ENCODE measurements at places on chromosomes 2 and 18.

DNA sequence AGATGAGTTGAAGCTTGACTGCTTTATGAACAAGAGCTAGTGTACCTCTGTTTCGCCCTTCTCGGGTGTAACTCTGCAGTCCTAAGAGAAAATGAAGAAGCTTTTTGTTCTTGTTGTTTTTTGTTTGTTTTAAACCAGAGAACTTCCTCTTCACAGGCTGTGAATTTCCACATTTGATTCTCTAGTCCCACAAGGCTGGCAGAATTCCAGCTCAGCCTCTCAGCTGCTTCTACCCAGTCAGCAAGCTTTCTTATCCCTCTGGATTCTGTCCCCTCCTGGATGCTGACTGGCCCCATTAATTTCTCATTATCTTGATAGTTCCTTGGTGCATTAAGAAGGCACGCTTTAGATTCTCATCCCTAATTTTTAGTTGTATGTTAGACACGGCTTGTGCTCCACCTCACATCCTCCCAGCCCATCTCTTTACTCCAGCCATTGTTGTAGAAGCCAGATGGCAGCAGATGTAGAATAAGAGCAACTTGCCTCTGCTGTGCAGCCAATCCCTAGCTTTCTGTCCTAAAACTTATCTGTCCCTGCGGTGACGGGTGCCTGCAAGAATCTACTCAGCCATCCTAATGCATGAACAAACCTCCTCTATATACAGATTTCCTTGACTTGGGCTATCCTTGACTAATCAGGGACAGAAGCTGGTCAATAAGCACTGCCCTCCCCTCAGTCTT, 12.3 kb upstream of the RESP18 start:
- DNase-seq = no peak

DNA sequence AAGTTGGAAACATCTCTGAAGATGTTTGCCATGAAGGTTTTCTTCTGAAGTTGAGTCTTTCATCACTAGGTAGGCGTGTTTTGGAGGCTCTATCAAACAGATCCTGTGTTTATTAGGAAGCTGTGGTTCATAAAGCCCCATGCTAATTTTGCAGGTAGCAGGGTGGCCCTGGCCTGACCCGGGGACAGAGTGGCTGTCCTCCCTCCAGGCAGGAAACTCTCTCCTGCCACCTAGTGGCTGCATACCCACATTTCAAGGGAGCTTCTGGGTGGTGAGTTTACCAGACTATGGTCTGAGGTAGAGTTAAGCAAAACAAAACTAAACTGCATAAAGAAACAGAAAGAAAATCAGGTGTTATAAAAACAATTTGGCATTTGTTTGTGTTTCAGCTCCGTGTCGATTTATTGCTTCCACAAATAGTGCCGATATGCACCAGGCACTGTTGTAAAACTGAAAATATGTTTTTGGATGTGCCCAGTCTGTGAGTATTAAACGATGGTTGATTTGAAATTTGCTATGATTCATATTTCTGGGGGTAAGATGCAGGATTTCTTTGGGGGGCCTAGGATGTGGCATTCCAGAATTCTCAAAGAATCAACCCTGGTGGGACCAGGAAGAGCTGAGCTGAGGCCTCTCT, 26.0 kb upstream of the IL37 start:
- DNase-seq = peak; percentile 24

GRCh38 chr2:141766225-141766624, 364.6 kb downstream of the LRP1B start:
- no peak for DNase-seq

GRCh38 chr18:2515908-2516625, 55.2 kb downstream of the METTL4 start:
- no peak for DNase-seq

- DNase-seq = no peak
Observed at GRCh38 chr2:169114056-169114455, 44.7 kb downstream of the DHRS9 start.

GRCh38 chr2:221203125-221203524, 369.0 kb downstream of the EPHA4 start:
- DNase-seq = no peak

- DNase-seq = no peak
Observed at GRCh38 chr2:112782234-112782799, 2.0 kb downstream of the IL1A start.

DNA sequence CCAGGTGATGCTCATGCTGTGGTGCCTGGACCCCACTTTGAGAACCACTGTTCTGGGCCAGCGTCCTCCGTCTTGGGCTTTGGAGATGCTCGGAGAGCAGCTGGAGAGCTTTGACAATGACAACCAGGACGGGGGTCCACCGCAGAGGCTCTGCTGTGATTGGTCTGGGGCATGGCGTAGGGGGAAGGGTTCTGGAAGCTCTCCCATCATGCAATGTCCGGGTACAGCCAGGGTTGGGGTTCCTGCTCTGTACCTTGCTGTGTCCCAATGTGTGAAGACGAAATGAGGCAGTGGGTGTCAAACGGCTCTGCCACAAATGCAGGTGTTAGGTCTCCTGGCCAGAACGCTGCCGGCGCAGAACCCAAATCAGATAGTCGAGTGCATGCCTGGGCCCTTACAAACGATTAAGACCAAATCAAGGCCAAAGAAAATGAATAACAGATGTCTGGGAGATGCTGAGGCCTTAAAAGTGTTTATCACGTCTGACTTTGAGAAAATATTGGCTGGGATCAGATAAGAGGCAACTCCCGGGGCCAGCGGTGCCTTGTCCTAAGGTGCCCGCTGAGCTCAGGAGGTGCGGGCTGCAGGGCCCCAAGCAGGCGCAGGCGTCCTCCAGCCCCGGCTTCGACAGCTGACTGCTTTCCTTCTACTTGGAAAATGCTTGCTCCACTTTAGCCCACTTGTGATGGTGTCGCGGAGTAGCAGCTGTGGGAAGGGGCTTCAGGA, 117.2 kb downstream of the VAPA start:
- no peak for DNase-seq

DNA sequence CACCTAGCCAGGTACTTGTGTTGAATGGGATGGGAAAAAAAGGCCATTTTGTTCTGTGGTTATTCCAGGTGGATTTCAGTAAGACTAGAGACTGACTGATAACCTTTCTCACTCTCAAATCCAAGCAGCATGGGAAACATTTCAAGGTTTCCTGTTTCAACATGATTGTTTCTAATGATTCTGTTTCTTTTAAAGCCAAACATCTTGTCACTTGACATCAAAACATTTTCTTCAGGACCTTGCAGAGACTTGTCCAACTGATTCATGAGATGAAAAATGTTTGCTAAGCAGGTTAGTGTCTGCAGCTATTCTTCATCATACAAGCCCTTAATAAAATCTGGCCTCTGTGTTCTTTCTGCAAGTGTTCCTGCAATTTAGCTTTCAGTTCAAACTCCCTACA, 456.5 kb upstream of the CWC22 start:
- no peak for DNase-seq

DNA sequence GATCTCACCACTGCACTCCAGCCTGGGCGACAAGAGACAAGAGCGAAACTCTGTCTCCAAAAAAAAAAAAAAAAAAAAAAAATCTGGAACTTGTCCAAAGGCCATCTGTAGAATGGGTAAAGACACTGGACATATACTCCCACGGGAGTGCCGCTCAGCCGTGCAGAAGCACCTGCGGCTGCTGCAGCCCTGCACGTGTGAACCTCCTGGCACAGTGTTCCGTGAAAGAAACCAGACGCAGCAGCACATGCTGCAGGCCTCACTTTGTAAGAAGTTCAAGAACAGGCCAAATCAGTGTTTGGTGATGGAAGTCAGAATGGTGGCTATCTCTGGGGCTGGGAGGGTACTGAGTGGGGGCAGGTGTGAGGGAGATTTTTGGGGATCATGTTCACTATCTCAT, 6.5 kb downstream of the CHRND start:
- no peak for DNase-seq

- DNase-seq = no peak
Observed at GRCh38 chr2:237806334-237806733, 7.8 kb downstream of the RBM44 start.

- DNase-seq = no peak
Observed at GRCh38 chr2:176132205-176133171, 3.0 kb downstream of the HOXD8 start.

DNA sequence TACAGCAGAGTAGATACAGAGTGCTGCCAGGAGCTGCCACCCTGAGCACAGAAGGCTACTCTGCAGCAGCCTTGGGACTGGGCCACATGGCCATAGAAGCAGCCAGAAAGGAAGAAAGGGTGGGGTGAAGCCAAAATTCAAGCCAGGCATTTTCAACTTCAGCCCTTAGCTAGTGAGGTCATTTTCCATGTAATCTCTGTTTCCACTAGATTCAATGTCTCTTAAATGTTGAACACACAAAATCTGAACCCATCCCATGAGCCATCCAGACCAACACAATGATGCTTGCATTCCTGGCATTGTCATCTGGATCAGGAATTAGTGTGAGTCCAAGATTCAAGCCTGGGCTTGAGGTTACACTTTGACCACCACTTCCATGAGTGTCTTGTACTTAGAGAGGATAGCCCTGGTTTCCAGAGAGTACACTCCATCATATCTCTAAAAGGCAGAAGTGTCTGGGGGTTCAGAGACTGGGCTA, 243.6 kb downstream of the OSR1 start:
- DNase-seq = no peak

DNA sequence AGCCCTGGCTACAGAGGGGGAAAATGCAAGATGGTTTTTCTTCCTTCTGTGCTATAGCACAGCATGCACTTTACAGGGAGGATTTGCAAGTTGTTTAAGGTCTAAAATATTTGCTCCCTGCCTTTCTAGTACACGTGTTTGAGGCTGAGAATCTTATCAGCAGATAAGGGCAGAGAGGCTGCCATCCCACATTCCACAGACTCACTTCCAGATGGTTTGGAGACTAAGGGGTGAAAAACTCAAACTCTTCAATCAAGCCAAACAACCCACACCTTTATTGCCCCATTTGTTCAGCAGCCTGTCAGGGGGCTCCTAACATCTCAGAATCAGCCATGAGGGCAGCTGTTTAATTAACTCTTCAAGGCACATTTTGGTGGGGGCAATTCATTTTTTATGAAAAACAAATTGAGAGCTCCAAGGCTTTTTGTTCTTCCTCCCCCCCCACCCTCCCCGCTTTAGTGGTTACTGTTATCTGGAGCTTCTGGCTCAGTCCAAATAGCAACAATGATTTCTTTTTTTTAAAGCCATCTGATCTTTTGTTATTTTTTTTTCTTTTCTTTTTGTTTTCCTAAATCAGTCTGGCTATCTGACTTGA, 242.6 kb upstream of the NT5C1B start:
- no peak for DNase-seq

DNA sequence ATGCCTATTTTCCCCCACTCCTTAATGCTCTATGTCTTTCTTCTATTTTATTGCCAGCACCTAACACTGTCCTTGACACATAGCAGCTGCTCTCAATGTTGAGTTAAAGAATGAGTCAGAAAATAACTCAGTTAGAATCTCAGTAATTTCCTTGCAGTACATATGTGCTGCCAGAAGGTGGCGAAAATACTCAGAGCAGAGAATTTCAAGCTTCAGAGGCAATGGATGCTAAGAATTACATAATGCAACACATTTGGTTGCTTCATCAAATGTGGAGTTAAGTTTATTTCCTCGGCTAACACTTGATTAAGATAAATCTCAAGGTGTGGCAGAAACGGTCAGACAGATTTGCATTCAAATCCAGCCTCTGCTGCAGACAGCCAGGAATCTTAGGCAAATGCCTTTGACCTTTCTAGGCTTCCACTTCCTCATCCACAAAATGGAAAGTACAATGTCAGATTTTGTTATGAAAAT, 105.6 kb downstream of the VSNL1 start:
- DNase-seq = peak; percentile 20

- no peak for DNase-seq
Observed at GRCh38 chr18:13376298-13376840, 157.8 kb downstream of the LDLRAD4 start.

DNA sequence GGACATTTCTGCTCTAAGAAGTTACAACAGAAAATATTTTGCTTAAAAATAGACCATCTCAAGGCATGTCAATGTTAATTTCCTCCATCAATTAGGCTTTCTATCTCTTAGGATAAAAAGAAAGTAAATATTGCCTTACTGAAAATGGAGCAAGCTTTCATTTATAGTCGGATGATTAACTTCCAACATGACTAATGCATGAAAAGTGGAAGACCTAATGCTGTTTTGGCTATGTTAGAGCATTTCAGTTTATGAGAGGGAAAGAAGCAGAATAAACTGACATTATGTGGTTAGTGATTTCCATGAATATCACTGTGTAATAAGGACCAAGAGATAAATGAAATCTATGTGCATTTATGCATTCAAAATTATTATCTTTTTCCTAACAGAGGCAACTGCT, 475.2 kb upstream of the UBE2E3 start:
- no peak for DNase-seq

DNA sequence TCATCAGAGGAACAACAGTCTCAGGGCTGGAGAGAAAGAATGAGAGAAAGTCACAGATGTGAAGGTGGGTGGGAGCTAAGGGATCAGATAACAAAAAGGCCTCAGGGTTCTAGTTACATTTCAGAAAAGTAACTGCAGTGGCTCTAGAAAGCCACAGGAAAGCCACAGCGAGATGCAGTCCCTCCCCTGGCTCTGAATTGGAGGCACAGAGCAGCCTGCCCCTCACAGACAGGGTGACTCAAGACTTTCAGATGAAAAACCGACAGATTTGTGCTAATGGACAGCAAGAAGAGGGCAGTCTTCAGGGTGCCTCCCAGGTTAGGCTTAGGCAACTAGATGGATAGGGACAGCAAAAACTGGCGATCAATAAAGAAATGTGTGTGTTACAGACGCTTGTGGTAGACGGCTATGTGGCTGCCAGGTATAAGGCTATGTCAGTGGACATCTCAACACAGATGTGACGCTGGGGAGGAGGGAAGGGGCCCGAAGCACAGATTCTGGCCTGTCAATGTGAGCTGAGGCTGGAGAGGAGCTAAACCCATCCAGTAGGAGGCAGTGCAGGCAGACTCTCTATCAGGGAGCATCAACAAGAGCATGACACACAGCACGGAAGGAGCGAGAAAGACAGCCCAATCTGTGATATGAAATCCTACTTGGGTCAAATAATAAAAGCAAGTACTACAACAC, 26.2 kb downstream of the UNC50 start:
- no peak for DNase-seq

- no peak for DNase-seq
Observed at GRCh38 chr2:9703085-9703678, 72.4 kb upstream of the YWHAQ start.

DNA sequence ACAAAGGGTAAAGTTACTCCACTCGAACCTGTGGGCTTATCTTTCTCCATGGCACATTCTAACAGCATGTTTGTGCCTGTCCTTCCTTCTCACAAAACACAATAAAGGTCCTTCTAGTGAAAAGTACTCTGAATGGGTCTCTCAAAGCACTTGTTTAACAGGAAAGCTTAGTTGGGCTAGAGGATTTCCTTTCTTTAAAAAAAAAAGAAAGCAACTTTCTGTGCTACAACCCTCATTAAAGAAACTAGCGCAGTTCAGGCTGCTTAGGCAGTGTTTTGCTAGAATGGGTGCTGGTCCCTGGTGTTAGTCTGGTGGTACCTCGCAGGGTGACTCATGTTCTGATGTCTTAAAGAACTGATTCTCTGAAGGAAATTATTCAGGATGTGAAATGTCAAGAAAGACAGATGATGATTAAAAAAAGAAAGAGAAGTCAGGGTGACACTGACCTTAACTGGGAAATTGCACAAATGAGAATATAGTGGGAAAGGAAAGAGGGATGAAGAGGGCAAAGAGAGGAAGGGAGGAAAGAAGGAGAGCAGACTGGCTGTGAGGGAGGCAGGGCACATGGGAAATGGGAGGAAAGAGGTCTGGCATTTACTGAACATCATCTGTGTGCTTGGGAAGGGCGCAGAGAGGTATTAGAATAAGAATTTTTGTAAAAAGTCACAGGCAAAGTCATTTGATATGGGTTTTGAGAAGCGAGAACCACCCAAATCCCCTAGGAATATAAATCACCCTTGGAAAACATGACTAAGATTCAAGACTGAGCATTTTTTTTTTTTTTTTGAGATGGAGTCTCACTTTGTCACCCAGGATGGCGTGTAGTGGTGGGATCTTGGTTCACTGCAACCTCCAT, 74.9 kb downstream of the ATP8B1 start:
- no peak for DNase-seq
